ENCODE measurements at places on chromosomes 12 and 14. TPM values are rescaled to one million over a fixed set of nuclear protein-coding genes. Genes with fewer than 3 reads are reported as not detected.

The NINJ2 gene
- total RNA-seq: 0.69 TPM

- DNase-seq: no peak
Observed at GRCh38 chr12:31317471-31318395, 8.2 kb downstream of the SINHCAF start.

The SLC48A1 gene
- total RNA-seq: 27.7 TPM

DNA sequence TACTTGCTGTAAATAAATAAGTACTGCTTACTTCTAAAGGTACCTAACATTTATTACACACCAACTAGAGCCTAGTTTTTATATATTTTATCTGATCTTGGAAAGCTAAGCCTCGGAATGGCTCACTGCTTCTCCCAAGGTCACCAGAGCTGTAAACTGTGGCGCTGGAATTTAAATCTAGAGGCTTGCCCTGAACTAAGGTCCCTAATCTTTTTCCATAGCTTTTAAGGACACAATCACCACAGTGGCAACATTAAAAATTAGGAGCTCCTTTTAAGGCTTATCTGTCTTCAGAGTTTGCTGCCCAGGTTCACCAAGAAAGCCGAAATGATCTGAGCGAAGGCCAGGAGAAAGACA is 670 bp downstream of the CCNB1IP1 start:
- no peak for DNase-seq

DNA sequence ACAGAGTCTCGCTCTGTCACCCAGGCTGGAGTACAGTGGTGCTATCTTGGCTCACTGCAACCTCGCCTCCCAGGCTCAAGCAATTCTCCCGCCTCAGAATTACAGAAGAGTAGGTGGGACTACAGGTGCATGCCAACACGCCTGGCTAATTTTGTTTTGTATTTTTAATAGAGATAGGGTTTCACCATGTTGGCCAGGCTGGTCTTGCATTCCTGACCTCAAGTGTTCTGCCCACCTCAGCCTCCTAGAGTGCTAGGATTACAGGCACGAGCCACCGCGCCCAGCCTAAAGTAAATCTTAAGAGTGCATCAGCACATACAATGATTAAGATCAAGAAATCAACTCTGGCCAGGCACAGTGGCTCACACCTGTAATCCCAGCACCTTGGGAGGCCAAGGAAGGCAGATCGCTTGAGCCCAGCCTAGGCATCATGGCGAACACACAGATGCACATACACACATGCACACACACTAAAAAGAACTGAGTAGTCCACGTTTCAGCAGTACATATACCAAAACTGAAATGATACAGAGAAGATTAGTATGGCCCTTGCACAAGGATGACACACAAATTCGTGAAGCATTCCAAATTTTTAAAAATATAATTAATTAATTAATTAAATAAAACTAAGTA is 65.0 kb downstream of the HECTD1 start:
- no peak for DNase-seq

GRCh38 chr12:98109266-98109665 is 406.1 kb upstream of the TMPO start:
- no peak for DNase-seq

DNA sequence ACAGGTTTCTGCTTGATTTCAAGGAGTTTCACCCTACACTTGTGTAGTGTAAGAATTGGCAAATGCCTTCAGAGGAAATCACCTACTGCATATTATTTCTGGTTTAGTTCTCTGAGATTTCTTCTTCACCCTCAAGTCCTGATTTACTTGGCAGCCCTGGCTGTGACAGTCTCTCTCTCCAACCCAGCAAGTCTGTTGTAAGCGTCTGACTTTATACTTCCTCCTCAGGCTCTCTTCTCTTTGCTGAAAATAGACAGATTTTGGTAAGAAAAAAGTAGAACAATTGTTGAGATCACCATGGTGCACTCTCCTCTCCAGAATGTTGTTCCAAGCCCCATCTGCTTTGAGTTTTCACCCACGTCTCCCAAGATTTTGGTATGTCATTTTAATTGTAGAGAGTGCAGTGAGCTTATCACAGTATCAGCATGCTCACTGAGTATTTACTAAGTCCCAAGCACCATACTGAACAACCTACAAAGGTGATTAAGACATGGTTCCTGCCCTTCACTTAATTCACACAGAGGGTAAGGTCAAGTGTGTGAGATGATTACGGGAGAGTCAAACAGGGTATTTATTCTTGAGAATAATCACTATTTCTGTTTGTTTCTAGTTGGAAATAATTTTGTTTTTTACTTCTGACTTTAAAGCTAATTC is 148.7 kb downstream of the MDGA2 start:
- no peak for DNase-seq

- DNase-seq: no peak
Observed at GRCh38 chr14:103736546-103737431, 21.2 kb downstream of the ZFYVE21 start.

GRCh38 chr12:9636150-9636850 is 28.6 kb upstream of the KLRB1 start:
- no peak for DNase-seq

The SLC2A14 gene
- 4.9 TPM for total RNA-seq

The PIWIL1 gene
- not detected for total RNA-seq

- DNase-seq: no peak
Observed at GRCh38 chr12:130333341-130333740, 4.3 kb upstream of the PIWIL1 start.

- DNase-seq: no peak
Observed at GRCh38 chr12:48263617-48264016, 60.5 kb upstream of the OR10AD1 start.

DNA sequence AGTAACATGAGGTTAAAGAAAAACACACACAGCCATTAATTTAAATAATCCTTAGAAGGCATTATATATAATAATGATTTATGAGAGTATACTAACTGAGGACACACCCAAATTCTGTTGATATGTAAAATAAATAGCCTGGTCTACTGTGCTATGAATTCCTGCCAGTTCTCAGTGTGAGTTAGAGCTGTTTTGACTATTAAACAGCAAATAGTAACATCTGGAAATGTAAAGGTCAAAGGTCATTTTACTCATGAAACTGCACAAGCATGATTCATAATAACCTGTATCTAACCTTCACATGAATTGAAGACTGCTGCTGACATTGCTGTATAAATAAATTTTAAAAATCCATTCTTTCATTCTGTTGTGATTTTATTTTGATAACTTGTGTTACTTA is 966.7 kb downstream of the SLC6A15 start:
- no peak for DNase-seq

DNA sequence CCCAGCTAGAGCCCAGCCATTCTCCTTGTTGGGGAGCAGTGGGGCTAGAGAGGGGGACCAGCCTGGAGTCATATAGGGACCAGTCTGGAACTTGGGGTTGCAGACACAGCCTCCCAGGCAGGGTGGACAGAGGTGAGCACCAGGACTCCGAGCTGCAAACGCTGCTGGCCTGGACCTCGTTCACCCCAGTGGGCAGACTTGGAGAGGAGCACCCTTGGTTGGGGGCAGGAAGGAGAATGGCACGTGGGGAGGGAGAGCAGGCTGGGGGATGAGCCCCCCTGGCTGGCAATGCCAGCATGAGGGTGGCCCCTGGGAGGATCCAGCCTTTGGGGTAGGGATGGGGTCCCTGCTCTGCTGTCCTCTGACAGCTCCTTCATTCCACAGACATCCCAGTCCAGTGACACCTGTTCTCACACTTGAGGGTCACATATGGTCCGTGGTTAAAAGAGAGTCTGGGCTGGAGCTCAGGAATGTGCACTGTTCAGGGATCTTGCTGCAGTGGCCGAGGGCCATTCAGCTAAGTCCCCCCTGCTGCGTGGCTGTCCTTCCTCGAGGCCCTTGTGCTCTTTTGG is 2.8 kb downstream of the LBHD2 start:
- no peak for DNase-seq

GRCh38 chr12:107631715-107632114 is 53.9 kb upstream of the PWP1 start:
- DNase-seq: no peak

The CREBL2 gene
- 8.0 TPM for total RNA-seq

- peak; percentile 63 for DNase-seq
Observed at GRCh38 chr12:80937391-80938238, at the start of gene LIN7A. Gene LIN7A, minus strand, starts transcription at chr12:80937934. Its CDS starts 212 bp downstream, at chr12:80937722.

GRCh38 chr12:46803517-46803916 is 22.3 kb downstream of the SLC38A4 start:
- no peak for DNase-seq

DNA sequence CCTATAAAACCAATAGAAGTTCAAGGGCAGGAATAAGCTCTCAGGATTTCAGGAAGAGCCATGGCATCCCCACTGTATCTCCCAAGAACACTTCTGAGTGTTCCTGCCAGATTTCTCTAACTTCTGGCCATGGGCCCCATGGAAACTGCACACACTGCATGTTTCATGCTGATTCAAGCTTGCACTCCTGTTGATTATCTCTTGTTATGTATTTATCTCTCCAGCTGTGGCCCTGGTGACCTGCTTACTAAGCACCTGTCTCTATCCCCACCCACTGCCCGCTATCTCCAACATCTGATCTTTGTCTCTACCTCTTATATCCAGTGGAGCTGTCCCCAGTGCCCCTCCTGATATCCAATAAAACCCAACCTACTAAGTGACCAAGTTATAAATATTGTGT is 285.3 kb downstream of the PDZRN4 start:
- no peak for DNase-seq

The RPL10L gene
- total RNA-seq: not detected

GRCh38 chr14:44029933-44030332 is 477.1 kb downstream of the FSCB start:
- DNase-seq: no peak

The LRP1-AS gene
- not detected for total RNA-seq

The ENDOU gene
- 0.11 TPM for total RNA-seq
